CD8-positive, alpha-beta T cell (primary cell): ENCODE measurements at places on chromosomes 1 and 21.
A peak's percentile ranks its signal among the peaks of the same experiment; 100 is the strongest.

GRCh38 chr1:19353596-19353995 lies 41.5 kb downstream of the SLC66A1 start:
- DNase-seq, result no peak

GRCh38 chr21:45559216-45560105 lies 17.2 kb upstream of the SLC19A1 start:
- DNase-seq, result peak; percentile 6

DNA sequence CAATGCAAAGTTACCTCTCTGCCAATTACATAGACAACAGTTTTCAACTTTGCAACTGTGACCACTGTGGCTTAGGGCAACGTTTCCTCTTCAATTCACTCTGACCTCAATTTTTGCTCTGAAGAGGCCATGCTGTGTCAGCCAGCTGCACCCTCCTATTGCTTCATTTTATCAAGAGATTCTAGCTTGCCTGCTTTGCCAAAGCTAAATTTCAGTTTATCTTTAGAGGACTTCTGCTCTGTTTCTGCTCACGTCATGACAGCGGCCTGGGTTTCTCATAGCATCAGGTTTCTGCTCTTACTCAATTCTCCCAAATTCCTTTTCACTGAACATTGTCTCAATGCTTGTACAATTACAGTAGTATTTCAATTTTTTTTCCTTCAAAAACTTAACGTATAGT lies 154.6 kb downstream of the PLA2G4A start:
- DNase-seq, result no peak

- peak; percentile 68 for DNase-seq
Measured at GRCh38 chr1:151130987-151131586, 15.3 kb downstream of the SEMA6C start.

- DNase-seq, result no peak
Measured at GRCh38 chr1:170580636-170581440, 48.9 kb downstream of the GORAB start.

DNA sequence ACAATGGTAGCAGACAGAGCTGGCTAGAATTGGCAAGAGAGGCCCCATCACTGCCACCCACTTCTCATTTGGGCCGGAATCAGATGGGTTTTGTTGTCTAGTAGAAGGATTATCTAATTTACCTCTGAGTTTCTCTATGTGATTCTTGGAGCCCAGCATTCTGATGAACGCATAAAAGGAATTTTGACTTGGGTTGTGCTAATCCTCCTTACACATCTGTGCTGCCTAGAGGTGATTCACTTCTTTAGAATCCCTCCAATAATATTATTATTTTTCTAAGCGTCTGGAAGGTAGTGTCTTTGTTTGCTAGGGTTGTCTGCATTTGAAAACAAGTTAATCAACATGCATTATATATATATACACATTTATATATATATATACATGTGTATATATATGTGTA lies 118.1 kb downstream of the RUNX1 start:
- DNase-seq, result no peak

GRCh38 chr1:117886101-117886795 lies 43.2 kb downstream of the GDAP2 start:
- DNase-seq, result no peak

- DNase-seq, result peak; percentile 50
Measured at GRCh38 chr1:23098463-23099170, 70.0 kb downstream of the LUZP1 start.

- no peak for DNase-seq
Measured at GRCh38 chr1:24605534-24606295, 37.4 kb upstream of the SRRM1 start.

- no peak for DNase-seq
Measured at GRCh38 chr1:76657623-76658022, 209.7 kb upstream of the ST6GALNAC5 start.

DNA sequence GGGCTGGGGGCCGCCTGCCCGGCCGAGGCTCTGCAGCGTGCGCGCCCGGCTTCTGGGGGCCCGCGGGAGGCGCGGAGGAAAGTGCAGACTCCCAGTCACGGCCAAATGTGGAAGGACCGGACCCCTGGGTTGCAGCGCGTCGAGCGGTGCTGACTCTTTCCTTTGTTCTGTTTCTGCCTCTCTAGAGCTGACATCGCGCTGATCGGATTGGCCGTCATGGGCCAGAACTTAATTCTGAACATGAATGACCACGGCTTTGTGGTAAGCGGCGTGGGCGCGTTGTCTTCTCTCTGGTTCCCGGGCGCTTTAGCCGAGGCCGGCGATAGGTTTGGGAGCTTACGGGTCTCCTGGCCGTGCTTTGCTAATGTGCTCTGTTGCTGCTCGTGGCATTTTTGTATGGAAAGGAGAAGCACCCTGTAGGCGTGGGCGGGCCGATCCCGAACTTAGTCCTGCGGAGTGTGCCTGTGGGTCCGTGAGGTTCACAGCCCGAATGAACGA lies 629 bp downstream of the PGD start:
- DNase-seq, result no peak

DNA sequence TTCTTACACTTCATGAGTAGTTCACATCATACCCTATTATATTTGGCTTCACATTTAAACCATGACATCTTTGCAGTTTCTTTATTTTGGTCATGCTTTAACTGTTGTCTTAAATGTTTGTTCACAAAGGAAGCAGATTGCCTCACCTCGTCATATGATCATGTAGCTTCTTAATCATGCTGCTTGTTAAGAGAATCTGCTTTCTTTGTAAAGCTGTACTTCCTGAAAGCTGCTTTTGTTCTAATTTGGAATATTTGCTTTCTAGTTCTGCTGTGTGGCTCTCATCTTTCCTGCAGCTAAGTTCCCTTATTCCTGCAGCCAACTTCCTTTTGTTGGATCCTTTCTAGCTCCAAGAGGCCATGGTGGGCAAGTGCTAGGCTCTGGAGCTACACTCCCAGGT lies 62.9 kb upstream of the SIM2 start:
- no peak for DNase-seq

DNA sequence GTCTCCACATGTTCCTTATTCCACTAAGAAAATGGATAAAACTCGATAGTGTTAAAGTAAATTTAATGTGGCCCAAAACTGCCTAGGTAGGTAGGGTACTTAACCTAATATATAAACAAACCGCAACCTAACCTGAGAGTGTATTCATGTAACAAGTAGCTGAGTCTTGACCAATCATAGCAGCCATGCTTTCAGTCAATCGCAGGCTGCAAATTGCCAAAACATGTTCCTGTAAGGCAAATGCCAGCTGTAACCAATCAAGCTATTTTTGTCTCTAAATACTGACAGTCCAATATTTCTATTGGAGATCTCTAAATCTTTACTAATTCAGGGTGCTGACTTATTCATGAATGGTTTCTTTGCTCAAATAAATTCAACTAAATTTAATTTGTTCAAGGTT lies 3.1 kb upstream of the HMGCS2 start:
- no peak for DNase-seq
